CD8-positive, alpha-beta memory T cell (primary cell): ENCODE measurements at places on chromosomes 13 and 19. TPM values are rescaled to one million over a fixed set of nuclear protein-coding genes. Genes with fewer than 3 reads are reported as not detected.

- DNase-seq = no peak
Observed at GRCh38 chr19:49682274-49682673, 5.2 kb downstream of the PRMT1 start.

GRCh38 chr13:97879646-97880310 is 73.7 kb upstream of the IPO5 start:
- no peak for DNase-seq

PSG11 gene
- total RNA-seq = not detected

- peak; percentile 12 for DNase-seq
Observed at GRCh38 chr19:46428239-46429135, at the start of gene PNMA8C. Gene PNMA8C (minus strand): TSS chr19:46428936. CDS start chr19:46428359, 577 bp downstream.

DNA sequence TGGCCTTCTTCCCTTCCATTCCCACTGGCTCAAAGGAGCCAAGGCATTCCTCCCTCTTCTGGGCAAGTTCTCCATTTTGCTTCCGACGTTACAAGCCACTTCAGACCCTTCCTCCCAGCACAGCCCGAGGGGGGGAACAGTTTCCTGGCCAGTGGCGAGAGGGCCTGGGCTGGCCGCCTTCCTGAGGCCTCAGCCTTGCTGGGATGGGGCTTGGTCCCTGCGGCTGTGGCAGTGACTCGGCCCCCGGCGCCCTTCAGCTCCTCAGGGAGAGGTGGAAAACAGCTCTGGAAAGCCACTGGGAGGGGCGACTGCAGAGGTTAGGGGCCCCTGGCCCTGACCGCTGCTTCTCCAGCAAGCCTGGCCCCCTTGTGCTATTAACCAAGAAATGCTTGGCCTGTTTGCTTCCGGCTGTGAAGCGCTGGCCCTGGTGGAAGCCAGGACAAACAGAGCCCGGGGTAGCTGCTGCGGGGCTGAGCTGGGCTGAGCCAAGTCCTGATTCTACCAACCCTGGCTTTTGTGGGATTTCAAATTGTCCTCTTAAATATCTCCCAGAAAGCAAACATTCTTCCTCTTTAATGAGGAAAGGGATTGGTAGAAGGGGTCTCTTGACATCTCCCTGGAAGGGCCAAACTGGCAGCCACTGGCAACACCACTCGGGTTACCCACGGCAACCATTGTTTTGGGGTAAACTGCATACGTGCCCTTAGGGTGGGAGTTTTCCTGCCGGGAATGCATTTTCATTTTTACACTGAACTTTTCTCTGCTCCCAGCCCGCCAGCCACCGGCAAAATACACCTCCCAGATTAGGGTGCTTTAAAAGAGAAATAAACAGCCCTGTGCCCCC is 38.7 kb downstream of the C13orf46 start:
- DNase-seq = no peak

- DNase-seq = no peak
Observed at GRCh38 chr13:27183561-27184147, 12.0 kb upstream of the USP12 start.
